ENCODE measurements at places on chromosomes 4 and X. TPM values are rescaled to one million over a fixed set of nuclear protein-coding genes. Genes with fewer than 3 reads are reported as not detected.

CXCL1 gene
- 2.7 TPM for total RNA-seq

COX7B2 gene
- not detected for total RNA-seq

HHIP gene
- total RNA-seq = 33.3 TPM

TMPRSS11B gene
- total RNA-seq = 0.44 TPM

ITM2A gene
- 104 TPM for total RNA-seq

CYTL1 gene
- 12.9 TPM for total RNA-seq

COL4A6 gene
- total RNA-seq = 21.6 TPM

FOXP3 gene
- not detected for total RNA-seq

ATOH1 gene
- total RNA-seq = not detected

GAGE12J gene
- not detected for total RNA-seq

POF1B gene
- total RNA-seq = 2.1 TPM

FGFR3 gene
- 30.0 TPM for total RNA-seq

CDX4 gene
- not detected for total RNA-seq

RAI2 gene
- total RNA-seq = 3.8 TPM

KDM5C gene
- 205 TPM for total RNA-seq

PPBP gene
- 17.5 TPM for total RNA-seq

PABPC1L2B gene
- 0.38 TPM for total RNA-seq

CT83 gene
- not detected for total RNA-seq

MAMLD1 gene
- total RNA-seq = 5.6 TPM

SLC10A4 gene
- 3.1 TPM for total RNA-seq

GLRA3 gene
- total RNA-seq = 1.9 TPM

PCDH10 gene
- 19.4 TPM for total RNA-seq

NPNT gene
- total RNA-seq = 55.7 TPM

RASSF6 gene
- 4.2 TPM for total RNA-seq

AREG gene
- 0.49 TPM for total RNA-seq

F8A2 gene
- total RNA-seq = not detected

EGFL6 gene
- total RNA-seq = 75.3 TPM

GABRB1 gene
- total RNA-seq = 3.4 TPM
